Urinary bladder (tissue), 4 donors: ENCODE measurements at places on chromosomes 2 and 18. TPM values are rescaled to one million over a fixed set of nuclear protein-coding genes. Genes with fewer than 3 reads are reported as not detected.

FAM124B gene
- 13.1 TPM for total RNA-seq

ZNF892 gene
- 11.5 TPM for total RNA-seq

VSNL1 gene
- total RNA-seq: 1.7 TPM

SNRPD1 gene
- 10.6 TPM for total RNA-seq

DNA sequence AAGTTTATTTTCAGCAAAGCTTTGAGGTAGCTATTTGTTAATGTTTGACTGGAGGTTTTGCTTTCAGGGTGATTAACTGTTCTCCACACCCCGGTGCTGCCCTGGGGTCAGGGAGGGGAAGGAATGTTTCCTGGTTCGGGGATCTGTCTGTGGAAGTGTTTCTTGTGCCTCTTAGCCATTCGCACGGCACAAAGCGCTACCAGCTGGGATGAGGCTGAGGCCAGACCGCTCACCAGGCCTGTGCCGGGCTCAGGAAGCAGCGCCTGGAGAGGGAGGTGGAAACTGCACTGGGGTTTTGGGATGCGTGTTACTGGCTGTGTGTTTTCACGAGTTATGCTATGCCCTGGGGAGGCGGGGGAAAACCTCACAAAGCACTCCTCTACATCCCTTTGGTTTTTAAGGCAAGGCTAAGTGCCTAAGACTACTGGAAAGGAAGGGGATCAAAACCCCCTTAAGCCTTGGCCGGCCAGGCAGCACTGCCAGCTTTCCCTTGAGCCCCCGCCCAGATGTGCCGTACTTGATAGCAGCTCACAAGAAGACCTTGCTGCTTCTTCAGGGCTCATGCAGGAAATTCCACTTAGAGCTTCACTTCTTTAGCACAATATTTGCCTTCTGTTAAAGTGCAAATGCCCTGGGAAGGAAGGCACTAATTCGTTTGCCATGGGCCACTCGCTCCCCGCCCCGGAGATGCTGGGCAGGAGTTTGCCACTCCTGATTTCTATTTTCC, 65.7 kb upstream of the CNGA3 start:
- no peak for DNase-seq

DNA sequence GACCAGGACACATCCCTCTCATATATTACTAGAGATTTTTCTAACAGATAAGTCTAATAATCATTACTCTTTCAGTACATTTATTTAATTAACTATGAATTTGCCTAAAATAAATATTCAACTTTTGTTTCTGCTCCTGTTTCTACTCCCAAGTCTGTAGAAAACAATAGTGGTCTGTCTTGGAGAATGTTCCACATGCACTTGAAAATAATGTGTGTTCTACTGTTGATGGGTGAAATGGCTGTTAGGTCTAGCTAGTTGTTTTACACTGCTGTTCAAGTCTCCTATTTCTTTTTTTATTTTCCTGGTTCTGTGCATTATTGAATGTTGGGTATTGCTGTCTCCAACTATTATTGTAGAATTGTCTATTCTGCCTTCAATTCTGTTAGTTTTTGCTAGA, 47.2 kb downstream of the SPOPL start:
- no peak for DNase-seq

DNA sequence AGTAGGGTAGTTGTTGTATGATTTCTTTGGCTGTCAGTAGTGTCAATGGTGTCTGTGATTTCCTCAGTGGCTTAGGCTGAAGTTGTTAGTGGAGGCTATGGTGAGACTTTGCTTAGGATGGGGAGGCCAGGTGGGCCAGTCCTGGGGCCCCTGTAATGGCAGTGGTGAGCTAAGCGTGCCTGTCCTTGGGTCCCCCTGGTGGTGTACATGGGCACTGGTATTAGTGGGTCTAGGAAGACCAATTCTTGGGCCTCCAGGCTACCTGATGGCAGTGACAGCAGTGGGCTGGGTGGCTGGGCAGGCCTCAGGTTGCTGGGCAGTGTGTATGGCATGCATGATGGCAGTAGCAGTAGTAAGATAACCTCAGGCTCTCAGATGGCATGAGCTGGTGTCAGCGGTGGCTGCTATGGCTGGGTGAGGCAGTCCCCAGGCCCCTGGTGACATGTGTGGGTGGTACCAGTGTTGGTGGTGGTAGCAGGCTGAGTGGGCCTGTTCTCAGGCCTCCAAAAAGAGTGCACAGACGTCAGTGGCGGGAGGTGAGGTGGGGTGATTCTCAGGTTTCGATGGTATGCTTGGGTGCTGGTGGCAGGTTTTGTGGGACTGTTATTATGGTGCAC, 103.2 kb downstream of the KLHL14 start:
- no peak for DNase-seq

DNA sequence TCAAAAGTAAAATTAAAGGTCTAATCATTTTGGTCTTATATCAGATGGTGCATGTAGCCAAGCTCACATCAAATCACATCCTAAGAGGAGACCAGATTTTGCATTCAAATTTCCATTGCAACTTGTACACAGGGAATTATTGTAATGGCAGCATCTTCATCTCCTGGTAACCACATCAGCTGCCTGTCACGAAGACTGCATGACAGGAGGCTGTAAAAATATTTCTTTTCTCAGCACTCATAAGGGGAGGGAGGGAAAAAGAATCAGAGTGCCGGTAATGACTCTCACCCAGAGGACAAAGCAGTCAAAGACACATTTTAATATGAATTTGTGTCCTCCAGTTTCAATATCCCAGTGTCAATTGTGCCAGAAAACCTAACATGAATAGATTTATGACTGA, 216.7 kb downstream of the TMEM163 start:
- DNase-seq: no peak

DNA sequence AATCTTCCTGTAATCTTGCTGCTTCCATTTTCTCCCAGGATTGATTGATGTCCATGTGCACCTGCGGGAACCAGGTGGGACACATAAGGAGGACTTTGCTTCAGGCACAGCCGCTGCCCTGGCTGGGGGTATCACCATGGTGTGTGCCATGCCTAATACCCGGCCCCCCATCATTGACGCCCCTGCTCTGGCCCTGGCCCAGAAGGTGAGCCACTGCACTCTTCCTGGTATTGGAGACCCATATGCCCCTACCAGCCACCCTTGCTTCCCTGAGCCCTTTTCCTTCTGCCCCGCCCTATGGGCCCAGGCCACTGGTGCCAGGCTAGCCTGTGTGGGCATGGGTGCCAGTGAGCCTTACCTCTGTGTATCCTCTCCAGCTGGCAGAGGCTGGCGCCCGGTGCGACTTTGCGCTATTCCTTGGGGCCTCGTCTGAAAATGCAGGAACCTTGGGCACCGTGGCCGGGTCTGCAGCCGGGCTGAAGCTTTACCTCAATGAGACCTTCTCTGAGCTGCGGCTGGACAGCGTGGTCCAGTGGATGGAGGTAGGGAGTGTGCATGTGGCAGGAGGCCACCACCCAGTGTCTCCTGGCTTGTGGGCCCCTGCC, 20.3 kb downstream of the CAD start:
- DNase-seq: no peak

GRCh38 chr2:205370726-205371125, 311.6 kb upstream of the NRP2 start:
- no peak for DNase-seq

DNA sequence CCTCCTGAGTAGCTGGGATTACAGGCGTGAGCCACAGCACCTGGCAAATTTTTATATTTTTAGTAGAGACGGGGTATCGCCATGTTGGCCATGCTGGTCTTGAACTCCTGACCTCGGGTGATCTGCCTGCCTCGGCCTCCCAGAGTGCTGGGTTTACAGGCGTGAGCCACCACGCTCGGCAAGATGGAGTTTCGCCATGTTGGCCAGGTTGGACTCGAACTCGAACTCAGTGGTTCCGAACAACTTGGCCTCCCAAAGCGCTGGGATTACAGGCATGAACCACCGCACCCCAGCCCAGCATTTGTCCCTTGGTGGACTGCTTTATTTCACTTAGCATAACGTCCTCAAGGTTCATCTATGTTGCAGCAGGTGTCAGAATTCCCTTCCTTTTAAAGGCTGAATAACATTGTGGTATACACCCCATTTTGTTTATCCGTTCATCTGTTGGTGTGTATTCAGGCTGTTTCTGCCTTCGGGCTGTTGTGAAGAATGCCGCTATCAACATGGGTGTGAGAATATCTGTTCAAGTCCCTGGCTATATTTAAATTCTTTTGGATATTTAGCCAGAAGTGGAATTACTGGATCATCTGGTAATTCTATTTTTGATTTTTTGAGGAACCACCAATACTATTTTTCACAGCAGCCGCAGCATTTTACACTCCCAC, 1.2 kb upstream of the CENPA start:
- no peak for DNase-seq

GRCh38 chr2:63029058-63029457, 21.6 kb upstream of the OTX1 start:
- DNase-seq: no peak
